ENCODE measurements at places on chromosomes 16 and 17.

- DNase-seq = no peak
Measured at GRCh38 chr17:78899361-78900260, 3.4 kb downstream of the CEP295NL start.

DNA sequence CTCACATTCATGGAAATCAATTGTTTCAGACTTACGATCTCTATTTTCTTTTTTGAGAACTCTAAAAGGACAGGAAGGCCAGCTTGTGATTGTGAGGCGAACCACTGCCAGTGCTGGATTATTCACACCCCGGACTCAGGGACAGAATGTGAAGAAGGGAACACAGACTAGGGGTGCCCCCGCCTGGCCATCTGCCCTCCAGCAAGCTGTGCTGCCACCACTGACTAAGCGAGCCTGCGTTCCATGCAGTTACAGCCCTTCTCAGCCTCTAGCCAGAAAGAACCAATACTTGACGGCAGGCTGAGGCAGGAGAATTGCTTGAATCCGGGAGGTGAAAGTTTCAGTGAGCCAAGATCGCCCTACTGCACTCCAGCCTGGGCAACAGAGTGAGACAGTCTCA, 2.8 kb downstream of the HAGH start:
- no peak for DNase-seq

GRCh38 chr17:74623693-74624093, at the start of gene CD300E:
CD300E (minus strand) TSS chr17:74623738; CDS start chr17:74623621, 117 bp downstream.
- no peak for DNase-seq

GRCh38 chr16:75780669-75781068, 54.4 kb upstream of the CPHXL start:
- no peak for DNase-seq

- no peak for DNase-seq
Measured at GRCh38 chr16:89770367-89770766, 46.1 kb downstream of the FANCA start.

DNA sequence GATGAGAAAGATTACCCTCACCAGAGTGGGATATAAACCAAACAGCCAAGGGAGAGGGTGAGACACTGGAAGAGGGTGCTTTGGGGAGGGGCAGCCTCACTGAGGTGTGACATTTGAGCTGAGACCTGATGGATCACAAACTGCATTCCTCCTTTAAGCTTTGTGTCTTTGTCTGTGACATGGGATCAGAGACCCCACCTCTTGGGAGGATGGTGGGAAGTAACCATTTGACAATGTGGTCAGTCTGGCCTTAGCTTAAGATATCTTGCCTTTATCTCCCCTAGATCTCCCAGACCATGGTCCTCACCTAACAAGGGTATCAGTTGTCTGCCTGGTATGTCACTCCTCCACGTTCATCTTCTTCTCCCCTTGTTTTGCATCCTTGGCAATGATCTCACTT, 163.4 kb downstream of the SHISA9 start:
- no peak for DNase-seq

DNA sequence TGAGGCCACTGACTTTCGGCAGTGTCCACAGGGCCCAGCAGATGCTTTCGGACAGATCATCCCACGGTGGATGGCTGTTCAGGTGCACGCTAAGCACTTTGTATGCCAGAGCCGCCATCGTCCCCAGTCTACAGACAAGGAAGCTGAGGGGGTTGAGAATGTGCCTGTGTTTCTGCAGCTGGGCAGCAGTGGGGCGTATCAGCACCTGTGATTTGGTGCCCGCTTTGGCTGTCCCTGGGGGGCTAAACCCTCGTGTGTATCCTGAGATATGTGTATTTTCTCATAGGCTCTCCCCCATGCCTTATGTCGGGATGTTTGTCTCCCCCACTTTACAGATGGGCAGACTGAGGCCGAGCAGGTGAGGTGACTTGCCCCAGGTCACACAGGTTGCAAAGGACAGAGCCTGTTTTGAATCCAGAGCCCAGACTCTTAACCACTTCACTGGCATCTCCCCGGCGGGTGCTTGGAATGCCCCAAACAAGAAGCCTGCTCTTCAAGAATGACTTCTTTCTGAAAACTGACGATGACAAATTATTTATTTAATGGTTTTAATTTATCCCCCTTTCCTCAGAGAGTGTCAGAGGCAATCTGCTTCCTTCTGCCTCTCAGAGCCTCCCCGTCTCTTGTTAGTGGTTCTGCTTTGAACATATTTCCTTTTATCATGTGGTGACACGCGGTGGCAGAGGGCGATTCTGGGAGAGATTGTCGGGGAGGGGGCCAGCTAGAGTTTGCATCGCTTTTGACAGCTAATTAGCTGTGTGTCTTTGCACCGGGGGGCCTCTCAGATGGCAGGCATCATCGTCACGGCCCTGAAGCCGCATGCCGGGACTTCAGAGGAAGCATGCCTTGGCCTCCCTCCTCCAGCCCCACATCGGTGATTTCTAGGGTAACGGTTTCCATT, 149.6 kb upstream of the CIBAR2 start:
- no peak for DNase-seq

GRCh38 chr16:19522397-19522732, 467 bp upstream of the GDE1 start:
- no peak for DNase-seq

DNA sequence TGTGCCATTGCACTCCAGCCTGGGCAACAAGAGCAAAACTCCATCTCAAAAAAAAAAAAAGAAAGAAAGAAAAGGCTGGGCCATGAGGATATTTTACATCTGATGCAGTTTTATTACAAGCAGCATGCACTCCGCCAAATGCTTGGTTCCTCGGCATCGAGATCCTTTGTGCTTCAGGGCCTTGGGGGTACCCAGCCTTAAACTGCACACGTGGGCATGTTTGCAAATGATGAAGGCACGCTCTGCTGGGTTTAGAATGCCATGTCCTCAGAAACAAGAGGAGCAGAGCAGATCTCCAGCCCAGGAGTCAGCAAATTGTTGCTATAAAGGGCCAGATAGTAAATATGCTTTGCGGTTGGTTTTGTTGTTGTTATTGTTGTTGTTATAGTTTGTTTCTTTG, 153.2 kb downstream of the KATNIP start:
- no peak for DNase-seq

GRCh38 chr16:51556694-51557340, 405.7 kb upstream of the SALL1 start:
- DNase-seq = no peak

DNA sequence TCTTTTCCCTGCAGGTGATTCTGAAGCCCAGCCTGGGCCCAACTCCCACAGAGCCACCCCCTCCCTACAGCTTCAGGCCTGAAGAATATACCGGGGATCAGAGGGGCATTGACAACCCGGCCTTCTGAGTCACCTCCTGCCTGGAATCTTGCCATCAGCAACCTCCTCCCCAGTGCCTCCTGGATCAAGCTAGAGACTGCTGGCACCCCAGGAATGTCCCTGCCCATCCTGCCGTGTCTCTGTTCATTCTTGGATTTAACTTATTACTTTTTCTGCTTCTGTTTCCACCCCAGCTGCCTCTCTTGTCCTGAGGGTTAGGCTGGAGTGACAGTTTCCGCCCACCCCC, 4.9 kb downstream of the TMEM92 start:
- DNase-seq = no peak

GRCh38 chr16:84950906-84951305, 60.4 kb downstream of the ZDHHC7 start:
- no peak for DNase-seq

- DNase-seq = no peak
Measured at GRCh38 chr16:89599451-89599858, 14.0 kb upstream of the DPEP1 start.

DNA sequence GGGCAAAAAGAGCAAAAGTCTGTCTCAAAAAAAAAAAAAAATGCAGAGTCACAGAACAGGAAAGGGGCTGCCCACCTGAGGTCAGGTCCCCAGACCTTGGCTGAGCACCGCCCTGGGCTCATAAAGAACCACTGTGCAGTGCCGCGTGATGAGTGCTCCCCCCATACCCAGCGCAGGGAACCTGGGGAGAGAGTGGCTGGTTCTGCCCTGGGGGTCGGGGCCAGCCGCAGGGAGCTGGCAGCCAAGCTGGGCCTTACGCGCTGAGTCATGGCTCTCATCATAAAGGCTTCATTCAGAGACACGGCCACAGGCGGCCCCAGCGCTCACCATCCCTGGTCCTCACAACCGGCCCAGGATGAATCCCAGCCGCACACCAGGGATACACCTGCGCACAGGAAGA, 80.7 kb downstream of the RAB11FIP4 start:
- DNase-seq = no peak
